CD4-positive, alpha-beta T cell treated with Interleukin-2 at 100 ng/mL for 4 hours (primary cell): ENCODE measurements at places on chromosomes 16 and 17.

DNA sequence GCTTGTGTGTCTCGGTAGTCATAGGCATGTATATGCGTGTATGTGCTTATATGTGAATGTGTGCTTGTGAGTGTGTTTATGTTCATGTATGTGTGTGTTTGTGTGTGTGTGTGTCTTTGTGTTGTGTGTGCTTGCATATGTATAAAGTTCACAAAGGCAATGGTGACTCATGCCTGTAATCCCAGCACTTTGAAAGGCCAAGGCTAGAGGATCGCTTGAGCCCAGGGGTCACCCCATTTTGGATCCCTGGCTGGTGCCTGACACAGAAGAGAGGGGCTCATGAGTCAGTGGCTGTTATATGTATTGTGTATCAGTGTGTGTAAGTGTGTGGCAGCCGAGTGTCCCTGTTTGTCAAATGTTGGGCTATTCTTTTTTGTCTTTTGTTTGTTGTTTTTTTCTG lies 69.3 kb downstream of the ABCC1 start:
- no peak for DNase-seq

GRCh38 chr17:51251010-51251409 lies 8.8 kb downstream of the MBTD1 start:
- no peak for DNase-seq

DNA sequence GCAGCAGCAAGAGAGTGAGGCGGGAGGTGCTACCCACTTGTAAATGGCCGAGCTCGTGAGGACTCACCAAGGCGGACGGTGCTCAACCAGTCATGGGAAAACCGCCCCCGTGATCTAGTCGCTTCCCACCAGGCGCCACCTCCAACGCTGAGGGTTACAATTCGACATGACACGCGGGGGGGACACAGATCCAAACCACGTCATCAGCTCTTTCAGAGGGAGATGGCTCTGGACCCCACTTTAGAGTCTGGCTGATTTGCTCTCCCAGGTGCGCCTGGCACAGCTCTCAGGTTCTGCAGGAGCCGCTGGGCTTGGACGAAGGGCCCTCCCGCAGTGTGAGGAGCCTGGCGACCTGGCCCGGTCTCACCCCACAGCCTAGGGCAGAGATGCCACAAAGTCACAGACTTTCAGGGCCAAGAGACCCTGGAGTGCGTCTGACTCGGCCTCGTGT lies 21.1 kb upstream of the DOC2B start:
- DNase-seq: no peak

- no peak for DNase-seq
These were observed 12.2 kb downstream of the PLK1 start for GRCh38 chr16:23690771-23691482.

- no peak for DNase-seq
These were observed 34.8 kb upstream of the ERN1 start for GRCh38 chr17:64164596-64165285.

DNA sequence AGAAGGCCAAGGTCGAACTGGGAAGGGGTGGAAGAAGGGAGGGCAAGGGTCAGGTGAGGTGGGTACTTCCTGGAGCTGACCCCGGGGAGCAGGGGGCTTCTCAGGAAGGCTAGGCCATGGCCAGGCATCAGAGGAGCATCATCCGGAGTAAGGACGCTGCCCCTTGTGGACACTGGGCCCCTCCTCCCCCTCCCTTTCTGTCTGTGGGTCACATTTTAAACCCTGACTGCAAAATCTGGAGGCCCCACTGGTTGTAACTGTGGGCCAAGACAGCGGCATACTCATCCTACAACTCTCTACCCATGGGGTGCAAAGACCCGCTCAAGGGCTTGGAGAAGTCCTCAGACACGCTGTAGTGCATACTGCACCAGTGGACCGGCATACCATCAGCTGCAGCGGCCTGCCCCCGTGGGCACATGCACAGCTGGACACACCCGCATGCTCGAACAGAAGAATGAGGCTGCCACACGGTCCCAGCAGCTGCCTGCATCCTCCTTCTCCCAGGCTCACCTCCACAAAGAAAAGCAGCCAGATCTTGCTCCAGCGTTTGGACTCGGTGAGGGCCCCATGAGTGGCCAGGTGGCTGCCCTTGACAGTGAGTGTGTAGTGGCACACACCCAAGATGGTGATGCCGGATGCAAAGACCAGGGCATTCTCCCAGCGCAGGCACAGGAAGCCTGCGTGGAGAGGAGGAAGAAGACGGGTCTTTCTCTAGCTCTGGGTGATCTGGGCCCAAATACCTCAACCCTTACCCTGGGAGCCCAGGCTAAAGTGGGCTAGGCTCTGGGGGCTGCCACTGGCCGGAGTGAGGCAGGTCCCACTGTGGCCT lies 1.2 kb downstream of the FADS6 start:
- DNase-seq: no peak

GRCh38 chr16:57529391-57530103 lies 6.8 kb downstream of the CCDC102A start:
- DNase-seq: no peak

DNA sequence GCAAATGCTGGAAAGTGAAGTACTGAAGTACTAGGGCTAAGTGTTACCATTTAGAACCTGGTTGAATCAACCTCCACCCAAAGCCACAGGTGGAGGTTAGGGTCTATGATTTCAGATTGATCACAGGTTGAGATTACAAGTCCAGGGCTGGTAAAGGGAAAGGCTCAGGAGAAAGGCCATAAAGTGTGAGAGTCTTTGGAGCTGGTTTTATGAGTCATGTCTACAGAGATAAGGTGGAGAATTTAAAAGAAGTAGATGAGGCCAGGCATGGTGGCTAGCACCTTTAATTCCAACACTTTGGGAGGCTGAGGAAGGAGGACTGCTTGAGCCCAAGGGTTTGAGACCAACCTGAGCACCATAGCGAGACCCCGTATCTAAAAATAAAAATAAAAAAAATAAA lies 221.7 kb upstream of the CDH11 start:
- DNase-seq: no peak

DNA sequence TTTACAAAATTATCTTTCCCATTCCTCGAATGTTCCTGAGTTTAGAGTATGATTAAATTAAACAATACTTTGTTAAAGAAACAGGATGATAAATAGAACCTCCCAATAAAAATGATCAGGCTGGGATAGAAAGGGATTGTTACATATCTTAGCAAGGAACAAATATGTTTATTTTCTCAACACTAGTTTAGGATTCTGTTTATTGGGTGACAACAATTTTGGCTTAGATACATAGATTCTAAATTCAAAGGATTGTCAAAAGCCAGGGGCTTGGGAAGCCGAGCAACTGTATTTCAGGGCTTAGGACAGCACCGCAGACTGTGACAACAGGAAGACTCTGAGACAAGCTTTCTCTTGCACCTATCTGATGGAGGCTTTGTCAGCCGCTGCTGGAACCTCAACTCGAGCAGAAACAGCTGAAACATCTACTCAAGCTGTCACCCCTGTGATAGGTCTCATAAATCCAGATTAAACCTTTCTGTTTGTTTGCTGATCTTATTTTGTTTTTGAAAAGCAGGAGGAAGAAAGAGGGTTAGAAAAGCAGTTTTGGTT lies 562.8 kb upstream of the ZFHX3 start:
- no peak for DNase-seq

DNA sequence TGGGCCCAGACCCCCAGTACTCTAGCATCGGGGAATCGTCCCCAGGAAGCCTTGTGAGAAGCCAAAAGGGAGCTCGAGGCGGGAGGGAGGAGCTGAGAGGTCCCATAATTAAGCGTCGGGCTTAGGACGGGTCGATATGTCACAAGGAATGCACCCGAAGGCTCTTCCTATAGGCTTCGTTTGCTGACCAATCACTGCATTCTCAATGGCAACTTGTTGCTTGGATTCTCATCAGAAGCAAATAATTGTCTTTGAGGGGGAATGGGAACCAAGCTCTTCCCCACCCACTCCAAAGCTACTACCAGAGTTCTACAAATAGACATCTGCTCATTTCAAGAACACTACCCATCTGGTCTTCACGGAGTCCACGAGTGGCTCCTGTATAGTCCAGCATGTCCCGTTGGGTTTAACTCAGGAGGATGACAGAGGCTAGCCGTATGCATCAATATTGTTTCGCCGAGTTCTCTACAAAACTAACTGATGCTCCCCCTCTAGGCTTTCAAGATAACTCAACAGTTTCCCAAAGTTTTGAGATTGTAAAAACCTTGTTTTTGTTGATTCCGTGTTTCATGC lies 628 bp upstream of the BLMH start:
- peak; percentile 3 for DNase-seq

GRCh38 chr17:41638941-41639340 lies 14.6 kb upstream of the KRT17 start:
- no peak for DNase-seq

- no peak for DNase-seq
These were observed 31.0 kb upstream of the TRAP1 start for GRCh38 chr16:3748307-3748706.

DNA sequence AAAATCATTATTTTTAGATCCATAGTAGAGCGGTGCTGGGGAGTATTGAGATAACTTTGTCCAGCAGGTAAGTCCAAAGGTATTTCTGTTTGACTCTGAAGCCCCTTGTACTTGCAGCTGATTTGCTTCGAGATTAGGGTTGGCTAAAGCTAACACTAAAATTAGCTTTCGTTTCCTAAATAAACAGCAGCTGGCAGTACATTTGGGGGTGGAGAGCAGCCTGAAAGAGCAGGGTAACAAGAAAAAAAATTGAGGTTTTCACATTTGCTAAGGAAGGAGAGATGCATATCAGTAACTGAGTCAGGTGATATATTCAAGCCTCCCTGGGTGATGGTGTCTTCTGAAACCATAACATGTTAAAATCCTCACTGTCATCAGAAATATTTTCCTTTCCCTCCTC lies 37.4 kb upstream of the TMC5 start:
- DNase-seq: peak; percentile 2

DNA sequence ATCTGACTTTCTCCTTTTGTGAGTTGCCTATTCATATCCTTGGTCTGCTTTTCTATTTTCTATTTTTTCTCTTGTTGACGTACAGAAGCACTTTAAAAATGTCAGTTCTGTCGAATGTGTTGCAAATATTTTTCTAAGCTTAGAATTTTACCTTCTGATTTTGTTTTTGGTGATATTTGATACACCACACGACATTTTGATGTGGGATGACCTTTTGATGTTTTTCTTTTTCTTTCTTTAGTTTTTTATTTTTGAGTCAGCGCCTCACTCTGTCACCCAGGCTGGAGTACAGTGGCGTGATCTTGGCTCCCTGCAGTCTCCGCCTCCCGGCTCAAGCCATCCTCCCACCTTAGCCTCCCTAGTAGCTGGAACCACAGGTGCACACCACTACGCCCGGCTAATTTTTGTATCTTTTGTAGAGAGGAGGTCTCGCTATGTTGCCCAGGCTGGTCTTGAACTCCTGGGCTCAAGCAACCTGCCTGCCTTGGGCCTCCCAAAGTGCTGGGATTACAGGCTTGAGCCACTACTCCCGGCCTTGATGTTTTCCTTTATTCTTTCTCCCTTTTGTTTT lies 39.6 kb downstream of the WSB1 start:
- peak; percentile 32 for DNase-seq

DNA sequence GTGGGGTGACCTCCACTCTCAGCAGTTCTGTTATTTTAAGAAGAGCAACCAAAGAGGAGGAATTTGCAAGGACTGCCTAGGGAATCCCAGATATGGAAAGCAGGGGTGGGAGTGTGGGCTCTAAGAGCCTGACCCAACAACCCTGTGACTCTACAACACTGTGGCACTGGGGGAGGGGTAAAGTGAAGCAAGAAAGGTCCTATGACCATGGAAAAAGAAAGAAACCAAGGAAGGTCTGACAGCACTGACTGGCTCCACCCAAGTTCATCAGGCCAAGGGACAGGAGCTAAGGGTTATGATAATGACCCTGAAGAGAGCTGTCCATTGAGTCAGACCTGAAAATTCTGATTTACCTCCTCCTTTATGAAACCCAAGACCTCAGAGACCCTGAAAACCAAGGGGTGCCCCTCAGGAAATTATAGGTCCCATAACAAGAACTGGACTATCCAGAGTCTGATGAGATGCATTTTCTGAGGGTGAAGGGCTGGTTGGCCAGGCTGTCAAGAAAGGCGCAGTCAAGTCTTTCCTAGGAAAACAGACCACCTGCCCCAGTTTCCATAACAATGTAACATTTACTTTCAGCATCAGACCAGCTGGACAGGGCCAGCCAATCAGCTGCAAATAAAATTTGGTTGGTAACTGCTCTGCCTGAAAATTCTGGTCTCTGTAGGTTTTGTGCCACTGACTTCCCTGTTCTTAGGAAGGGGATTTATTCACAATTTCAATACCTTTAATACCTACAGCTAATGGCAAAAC lies 53.8 kb upstream of the MTMR4 start:
- no peak for DNase-seq

DNA sequence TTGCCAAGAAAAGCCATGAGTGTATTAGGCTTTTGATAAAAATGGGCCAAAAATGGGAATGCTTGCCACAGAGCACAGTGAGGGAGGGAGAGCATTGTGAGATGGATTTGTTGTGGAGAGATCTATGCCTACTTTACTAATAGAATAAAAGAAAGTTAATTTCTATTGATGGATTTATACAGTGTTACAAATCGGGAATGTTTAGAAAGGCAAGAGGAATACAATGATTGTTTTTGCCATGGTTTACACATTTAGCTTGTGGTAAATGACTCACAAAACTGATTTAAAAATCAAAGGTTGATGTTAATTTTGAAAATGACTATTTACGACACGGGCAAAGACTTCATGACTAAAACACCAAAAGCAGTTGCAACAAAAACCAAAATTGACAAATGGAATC lies 16.6 kb downstream of the CCL4 start:
- DNase-seq: no peak

DNA sequence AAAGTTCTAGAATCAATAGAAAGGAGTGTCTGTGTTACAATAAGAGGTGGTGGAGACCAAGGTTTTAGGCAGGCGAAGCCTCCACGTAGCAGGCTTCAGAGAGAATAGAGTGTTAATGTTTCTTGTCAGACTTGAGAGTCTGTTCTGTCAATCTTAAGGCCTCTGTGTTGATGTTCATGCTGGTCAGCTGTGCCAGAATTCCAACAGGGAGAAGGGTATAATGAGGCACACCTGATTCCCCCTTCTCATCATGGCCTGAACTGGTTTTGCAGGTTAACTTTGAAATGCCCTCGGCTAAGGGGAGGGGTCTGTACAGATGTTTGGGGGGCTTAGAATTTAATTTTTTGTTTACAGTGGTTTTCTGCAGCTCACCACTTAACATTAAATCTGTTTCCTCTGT lies 46.0 kb downstream of the RNF112 start:
- DNase-seq: no peak

- no peak for DNase-seq
These were observed 580 bp downstream of the TANC2 start for GRCh38 chr17:62966426-62967204.
